ENCODE measurements at places on chromosomes 1 and 21.

GRCh38 chr1:9689011-9689706 is 37.6 kb downstream of the PIK3CD start:
- DNase-seq, result peak; percentile 52

DNA sequence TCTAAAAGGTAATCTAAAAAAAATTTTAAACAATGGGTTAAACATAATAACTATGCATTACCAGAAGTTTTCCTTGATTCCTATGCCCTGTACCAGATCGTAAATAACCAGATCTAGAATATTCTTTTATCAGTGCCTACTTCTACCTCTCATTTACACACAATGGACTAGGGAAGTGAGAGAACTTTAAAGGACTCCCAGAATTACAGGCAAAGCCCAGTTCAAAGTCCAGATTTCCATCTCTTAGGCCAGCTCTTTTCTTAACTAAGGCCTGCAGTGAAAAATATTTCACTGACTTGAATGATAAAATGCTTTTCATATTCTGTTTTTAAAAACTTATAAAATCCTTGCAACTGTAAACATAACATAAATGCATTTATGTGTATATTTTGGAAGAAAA is 32.6 kb downstream of the ESRRG start:
- no peak for DNase-seq

GRCh38 chr1:195591917-195592672 is 1016.1 kb downstream of the KCNT2 start:
- no peak for DNase-seq

DNA sequence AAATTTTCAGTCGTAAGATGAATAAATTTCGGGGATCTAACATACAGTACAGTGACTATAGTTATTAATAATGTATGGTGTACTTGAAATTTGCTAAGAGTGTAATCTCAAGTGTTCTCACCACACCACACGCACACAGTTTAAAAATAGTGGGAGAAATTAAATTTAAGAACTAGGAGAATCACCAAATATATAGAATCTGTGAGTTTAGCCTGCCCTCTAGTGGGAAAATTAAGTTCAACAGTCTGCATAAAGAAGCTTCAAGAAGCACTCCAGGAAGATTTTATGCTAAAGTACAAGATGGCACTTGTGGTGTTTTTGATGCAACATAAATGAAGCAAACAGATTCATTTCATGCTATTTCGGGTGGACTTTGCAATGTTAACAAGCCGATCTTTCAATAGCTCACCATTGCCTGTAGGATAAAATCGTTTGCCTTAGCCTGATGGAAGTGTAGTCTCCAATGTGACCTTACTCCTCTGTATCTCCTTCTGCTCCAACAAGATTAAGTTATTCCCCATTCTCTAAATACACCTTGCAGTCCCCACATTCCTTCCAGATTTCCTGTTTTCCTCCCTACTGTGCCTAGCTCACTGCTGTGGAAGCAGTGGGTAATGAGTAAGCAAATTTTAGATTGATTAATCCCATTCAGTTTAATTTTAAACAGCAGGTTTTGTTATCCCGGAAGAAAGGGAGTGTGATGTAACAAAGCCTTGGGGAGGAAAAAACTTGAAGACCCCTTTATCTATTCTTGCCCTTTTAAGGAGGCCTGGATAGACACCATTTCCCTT is 8.7 kb upstream of the PIK3C2B start:
- peak; percentile 76 for DNase-seq

GRCh38 chr21:41706678-41707077 is 60.2 kb downstream of the RIPK4 start:
- DNase-seq, result no peak

- DNase-seq, result no peak
Observed at GRCh38 chr1:210293171-210293607, 35.5 kb upstream of the HHAT start.

DNA sequence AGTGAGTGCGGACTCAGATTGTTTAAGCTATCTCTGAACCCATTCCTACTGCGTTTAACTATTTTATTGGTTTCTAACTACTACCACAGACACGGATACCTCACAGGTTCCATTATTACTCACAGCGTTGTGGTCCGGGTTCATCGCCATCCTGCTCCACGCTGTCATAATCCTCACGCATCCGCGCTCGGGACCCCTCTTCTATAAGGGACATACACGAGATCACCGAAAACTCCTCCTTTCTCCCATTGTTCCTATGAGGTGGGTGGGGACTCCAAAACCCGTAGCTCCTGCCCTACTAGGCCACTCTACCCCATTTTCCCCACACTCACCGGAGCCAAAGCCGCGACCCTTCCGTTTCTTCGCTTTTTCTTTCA is 610 bp downstream of the RBM8A start:
- DNase-seq, result no peak

DNA sequence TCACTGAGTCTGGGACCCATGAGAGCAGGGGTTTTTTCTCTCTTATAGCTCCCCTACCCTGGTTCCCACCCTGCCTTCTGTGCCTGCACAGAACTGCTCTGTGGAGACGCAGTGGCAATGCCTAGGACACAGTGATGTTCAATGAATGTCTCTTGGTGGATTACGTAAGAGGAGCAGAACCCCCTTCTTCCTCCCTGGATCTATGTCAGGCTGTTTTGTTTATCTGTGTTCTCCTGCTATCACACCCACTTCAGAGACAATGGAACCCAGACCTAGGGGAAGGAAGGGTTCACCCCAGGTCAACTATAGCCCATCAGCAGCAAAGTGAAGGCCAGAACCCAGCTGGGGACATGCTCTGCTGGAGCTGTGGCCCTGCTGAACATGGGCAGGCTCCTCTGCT is 2.0 kb downstream of the HPCAL4 start:
- no peak for DNase-seq

DNA sequence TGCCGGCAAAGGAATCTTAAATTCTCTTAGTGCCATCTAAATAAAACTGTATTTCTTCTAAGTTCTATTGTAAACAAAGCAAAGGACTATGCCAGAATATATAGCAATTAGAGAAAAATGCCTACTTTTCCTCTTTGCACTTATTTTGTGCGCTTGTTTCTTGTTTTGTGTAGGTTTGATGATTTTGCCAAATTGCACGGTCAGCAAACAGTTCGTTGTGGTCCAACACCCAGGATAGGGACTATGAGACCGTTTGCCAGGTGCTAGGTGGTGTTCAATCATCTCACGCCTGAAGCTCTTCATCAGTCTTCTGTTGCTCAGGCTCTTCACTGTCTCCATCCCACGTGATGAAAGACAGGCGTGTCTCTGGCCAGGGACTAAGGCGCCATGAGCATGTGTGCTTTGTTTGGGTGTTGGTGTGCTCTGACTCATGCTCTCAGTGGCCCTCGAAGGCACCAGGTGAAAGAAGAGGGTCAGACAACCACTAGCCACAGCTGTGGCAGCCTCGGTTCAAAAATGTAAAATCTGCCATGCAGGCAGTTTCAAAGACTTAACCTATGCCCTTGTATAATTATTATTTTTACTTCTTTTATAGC is 36.9 kb upstream of the KCNE1 start:
- DNase-seq, result no peak

DNA sequence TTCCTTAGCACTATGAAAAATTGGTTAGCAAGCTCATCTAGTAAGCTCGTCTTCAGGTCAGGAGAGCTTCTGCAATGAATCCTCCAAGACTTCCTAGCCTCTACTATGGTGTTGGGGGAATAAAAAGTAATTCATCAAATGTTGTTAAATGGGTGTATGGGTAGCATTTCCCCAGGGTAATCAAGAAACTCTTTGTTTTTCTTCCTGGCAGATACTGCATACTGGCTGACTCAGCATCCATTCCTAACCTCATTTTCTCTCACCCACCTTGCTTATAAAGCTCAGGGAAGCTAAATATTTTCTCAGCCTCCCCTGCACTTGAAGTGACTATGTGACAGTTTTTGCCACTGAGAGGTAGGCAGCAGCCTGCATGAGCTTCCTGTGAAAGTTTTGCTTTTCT is 83.4 kb downstream of the MAB21L3 start:
- no peak for DNase-seq

DNA sequence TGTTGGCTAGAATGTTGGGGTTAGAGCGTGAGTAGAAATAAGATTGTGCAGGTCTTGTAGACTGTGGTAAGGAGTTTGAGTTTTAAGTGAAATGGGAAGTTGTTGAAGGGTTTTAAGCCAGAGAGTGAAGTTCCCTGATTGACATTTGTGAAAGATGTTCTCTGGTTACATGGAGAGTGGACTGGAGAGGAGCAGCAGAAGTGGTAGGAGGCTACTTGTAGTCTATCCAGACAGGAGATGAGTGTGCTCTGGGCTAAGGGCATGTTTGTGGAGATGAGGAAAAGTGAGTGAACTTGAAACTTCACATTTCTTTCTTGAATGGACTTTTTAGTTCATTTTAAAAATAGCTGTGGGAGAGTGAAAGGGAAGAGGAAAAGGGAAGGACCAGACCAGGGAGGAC is 37.0 kb downstream of the F3 start:
- no peak for DNase-seq

GRCh38 chr1:94539496-94539895 is 2.1 kb downstream of the F3 start:
- no peak for DNase-seq

- DNase-seq, result no peak
Observed at GRCh38 chr1:18557621-18558465, 72.8 kb upstream of the PAX7 start.
